ENCODE measurements at places on chromosomes 7 and 10.

- no peak for DNase-seq
Observed at GRCh38 chr7:143280566-143280965, 4.2 kb upstream of the TMEM139 start.

DNA sequence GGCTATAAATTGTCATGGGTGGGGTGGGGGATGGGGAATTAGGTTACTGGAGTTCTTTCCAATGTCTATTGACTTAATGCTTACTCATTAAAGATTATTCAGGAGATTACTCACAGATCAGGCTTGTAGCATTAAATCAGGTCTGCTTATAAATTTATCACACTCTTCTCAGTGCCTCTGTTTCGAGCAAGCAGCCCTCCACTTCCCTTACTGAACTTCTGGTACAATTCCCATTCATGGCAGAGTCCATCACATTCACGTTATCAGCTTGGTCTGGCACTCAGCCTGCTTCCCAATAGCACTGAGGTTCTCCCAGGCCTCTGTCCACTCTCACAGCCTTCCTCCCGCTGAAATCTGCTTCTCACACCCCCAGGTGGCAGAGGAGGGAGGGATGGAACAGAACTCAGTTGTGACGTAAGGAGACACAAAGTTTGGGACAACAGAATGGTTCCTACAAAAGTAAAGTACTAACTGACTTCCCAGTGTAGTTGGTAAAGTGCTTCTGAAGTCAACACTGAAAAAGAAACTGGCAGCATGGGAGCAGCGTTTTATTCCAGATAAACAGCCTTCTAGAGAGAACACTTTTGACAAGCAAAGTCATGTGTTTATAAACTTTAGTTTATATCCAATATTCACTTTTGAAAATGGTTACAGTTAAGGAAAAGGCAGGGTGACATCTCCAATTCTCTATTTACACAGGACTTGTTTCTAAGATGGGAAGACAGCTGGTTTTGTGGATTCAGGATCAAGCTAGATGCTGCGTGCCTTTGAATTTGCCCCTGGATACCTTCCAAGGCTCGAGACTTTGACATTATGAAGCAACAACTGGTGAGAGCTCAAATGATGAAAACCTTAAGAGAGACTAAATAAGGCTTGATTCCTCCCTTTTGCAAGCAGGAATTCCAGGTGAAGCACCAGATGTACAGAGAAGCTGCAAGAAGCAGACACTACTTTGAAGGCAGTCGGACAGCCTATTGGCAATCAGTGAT is 81.4 kb downstream of the ATXN7L1 start:
- no peak for DNase-seq

DNA sequence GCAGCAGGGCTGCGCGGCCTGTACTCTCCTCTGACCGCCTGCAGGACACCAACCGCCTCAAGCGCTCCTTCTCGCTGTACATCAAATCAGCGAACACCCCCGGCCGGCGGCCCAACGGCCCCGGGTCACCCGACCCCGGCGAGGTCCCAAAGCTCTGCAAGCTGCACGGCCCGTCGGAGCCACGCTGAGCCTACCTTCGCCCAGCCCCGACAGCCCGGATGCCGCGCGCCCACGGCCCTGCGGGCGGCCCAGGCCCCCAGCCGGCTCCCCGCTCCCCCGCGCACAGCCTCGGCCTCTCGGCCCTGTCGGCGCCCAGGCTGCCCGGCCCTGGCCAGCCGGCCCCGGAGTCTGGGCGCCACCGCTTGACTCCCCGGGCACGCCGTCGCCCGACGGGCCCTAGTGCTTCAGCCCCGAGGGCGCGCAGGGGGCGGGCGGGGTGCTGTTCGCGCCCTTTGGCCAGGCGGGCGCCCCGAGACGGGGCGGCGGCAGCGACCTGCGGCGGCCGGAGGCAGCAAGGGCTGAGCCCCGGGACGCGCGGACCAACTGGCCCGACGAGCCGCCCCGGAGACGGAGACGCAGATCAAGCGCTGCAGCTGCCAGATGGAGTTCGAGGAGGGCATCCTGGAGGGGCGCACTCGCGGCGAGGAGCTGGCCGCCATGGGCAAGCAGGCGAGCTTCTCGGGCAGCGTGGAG is 11.1 kb upstream of the SEC24C start:
- no peak for DNase-seq

GRCh38 chr10:125379592-125379991 is 219.2 kb upstream of the CTBP2 start:
- DNase-seq, result no peak

GRCh38 chr10:123009105-123009820 is 457 bp downstream of the ACADSB start:
- DNase-seq, result no peak

- no peak for DNase-seq
Observed at GRCh38 chr10:13038391-13038790, 36.9 kb upstream of the CCDC3 start.

DNA sequence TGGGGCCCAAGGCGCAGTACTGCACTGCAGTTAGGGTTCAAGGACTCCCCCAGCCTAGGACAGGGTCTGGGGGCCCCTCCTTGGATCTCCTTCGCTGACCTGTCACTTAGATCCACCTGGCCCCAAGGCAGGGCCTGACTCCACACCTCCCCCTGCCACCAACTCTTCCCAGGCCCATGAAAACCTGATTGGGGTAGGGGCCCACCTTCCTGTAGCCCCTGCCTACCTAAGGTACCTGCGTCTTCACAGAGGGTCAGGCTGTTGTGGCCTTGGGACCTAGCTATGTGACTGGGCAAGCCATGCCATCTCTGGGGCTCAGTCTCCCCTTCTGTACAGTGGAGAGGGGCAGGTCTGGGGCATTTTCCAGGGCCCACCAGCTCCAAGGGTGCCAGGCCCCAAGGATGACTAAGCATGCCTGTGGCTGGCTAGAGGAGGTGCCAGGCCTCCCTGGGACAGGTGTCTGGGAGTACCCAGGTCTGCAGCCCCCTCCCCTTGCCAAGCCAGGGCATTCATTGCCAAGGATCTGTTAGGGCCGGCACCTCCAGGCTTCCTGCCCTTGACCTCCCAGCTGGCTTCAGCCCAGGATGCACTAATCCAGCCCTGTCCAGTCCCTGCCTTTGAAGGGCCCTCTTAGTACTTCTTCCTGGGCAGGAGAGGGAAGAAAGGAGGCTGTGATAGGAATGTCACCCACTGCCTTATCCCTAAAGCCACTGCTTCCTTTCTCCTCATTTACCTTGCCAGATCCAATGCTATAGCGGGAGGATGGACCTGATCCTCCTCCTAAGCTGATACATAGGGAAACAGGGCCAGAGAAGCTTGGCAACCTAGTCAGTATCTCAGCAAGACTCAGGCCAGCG is 1.3 kb downstream of the LIMK1 start:
- DNase-seq, result no peak

GRCh38 chr10:101032637-101033224 is 1.7 kb downstream of the SFXN3 start:
- DNase-seq, result peak; percentile 84

DNA sequence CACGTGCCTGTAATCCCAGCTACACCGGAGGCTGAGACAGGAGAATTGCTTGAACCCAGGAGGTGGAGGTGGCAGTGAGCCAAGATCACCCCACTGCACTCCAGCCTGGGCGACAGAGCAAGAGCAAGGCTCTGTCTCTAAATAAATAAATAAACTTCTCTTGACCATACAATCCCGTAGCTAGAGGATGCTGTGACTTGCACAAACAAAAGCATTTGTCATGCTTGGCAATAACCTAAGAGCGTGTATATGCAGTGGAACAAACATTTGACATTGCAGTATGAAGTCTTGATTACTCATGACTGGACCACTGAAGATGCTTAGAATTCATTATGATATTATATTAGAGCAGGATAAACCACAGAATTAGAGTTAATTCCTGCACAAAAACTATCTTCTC is 1.4 kb upstream of the C7orf57 start:
- no peak for DNase-seq

GRCh38 chr7:71497256-71497946 is 365.5 kb downstream of the GALNT17 start:
- DNase-seq, result no peak

GRCh38 chr7:24821045-24821753 is 63.9 kb upstream of the GSDME start:
- peak; percentile 86 for DNase-seq

DNA sequence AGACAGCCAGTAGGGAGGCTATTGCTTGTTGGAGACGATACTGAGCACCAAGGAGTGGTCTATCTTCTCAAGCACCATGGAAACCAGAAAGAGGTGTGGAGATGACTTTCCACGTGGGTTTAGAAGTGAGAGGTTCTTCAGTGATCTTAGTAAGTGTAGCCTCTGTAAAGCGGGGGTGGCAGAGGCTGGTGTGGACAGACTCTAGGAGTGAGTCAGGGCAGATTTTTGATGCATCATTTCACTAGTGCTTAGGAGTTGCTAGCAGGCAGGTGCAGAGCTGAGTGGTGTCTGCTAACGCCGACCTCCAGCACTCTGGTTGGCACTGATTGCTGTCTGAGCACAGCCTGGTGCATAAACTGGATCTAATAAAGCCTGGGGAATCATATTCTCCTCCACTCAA is 78.4 kb upstream of the ADO start:
- DNase-seq, result no peak

DNA sequence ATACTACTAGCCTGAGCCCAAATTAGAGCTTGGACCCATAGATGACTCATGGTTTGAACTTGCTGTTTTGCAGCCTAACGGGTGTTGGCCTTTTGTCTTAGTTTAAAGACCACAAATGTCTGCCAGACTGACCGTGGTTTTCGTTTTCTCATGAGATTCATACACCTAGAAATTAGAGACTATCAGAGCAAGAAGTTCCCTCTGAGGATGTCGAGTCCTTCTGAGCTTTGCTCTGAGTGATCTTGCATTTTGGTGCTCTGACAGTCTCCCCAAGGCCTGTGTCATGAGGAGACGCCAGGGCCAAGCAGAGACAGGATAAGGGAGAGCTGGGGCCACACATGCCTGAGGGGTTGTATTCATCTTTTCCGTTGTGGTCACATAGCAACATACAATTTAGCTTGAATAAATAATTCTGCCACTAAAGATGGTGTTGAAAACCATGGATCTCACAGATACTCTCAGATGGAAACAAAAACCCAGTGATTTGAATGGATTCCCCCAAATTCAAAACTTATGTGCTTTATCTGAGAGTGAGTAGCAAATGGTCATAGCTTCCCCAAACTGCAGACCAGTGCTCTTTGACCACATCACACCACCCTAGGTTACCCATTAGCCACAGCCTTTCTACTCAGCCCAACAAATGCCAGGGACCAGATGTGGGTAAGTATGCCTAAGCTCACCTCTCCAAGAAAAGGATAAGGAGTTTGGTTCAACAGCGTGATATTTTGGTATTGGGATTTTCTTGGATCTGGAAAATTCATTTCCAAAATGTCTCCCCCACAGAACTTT is 762.0 kb upstream of the IGFBP3 start:
- no peak for DNase-seq

DNA sequence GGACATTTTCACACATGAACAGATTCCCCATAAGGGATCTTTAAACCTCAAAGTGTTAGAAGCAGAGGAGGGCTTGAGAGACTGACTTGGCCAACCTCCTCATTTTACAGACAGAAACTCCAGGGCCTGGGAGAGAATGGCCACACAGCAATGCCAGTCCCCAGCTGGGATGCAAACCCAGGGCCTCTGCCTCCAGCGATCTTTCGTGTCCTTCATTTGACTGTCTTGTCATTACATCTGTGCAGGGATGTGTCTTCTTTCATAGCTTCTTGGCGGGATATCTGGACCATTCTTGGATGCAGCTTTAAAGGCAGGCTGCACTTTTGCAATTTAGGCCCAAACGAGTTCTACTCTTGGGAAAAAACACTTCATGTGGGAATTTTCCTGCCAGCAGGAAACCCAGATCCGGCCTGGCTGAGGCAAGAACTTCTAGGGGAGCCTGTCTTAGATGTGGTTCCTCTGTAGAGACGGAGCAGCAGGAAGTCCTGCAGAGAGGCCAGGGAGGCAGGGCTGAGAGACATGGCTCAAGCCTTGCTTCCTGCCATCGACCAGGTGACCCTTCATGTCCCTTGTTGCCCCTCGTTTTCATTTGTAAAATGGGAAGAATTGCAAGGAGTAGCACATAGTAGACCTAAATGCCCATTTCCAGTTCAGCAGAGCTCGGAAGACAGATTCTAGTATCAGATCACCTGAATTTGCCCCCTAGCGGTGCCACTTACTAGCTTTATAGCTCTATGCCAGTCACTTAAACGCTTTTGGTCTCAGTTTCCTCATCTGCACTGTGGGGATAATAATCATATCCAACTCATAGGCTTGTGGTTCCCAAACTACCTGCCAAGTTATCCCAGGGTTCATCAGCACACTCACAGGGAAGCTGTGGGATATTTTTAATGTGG is 43.9 kb upstream of the SLC29A3 start:
- no peak for DNase-seq

Measured in suprapubic skin (tissue), 4 donors.